Myocyte (in vitro differentiated cells): ENCODE measurements at places on chromosomes 7 and 10.

GRCh38 chr7:36227223-36227622 lies 74.2 kb downstream of the EEPD1 start:
- peak; percentile 83 for DNase-seq

GRCh38 chr10:48634198-48634983 lies 29.5 kb upstream of the ARHGAP22 start:
- DNase-seq = peak; percentile 93

GRCh38 chr7:29812185-29812876 lies 6.0 kb downstream of the WIPF3 start:
- DNase-seq = no peak

- DNase-seq = peak; percentile 33
Measured at GRCh38 chr10:100886091-100886490, 26.7 kb upstream of the SLF2 start.

GRCh38 chr7:45098983-45099839 lies 10.4 kb upstream of the NACAD start:
- peak; percentile 35 for DNase-seq

DNA sequence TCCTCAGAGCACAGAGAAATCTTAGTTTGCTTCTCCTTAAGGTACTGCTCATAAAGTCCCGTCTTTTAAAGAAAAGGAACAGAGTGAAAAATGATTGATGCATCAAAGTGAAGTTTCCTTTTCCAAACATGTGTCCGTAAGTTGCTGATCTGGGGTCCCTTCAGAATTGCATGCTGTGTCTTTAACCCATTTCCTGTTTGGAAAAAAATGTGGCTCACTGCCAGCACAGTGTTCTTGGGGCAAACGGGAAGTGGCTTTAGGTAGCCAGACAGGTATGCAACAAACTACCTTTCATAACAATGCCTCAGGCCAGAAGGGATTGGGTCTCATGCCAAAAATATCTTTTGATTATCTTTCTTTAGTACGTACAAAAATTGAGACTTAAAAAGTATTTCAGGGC lies 50.9 kb downstream of the TFAM start:
- DNase-seq = peak; percentile 33

- DNase-seq = no peak
Measured at GRCh38 chr7:54546081-54546985, 4.2 kb downstream of the VSTM2A start.

GRCh38 chr7:30914596-30914995 lies 2.9 kb downstream of the AQP1 start:
- DNase-seq = peak; percentile 59

GRCh38 chr7:102396710-102397019 lies 502 bp downstream of the PRKRIP1 start:
- no peak for DNase-seq

GRCh38 chr10:131553121-131553520 lies 241.6 kb upstream of the TCERG1L start:
- no peak for DNase-seq

DNA sequence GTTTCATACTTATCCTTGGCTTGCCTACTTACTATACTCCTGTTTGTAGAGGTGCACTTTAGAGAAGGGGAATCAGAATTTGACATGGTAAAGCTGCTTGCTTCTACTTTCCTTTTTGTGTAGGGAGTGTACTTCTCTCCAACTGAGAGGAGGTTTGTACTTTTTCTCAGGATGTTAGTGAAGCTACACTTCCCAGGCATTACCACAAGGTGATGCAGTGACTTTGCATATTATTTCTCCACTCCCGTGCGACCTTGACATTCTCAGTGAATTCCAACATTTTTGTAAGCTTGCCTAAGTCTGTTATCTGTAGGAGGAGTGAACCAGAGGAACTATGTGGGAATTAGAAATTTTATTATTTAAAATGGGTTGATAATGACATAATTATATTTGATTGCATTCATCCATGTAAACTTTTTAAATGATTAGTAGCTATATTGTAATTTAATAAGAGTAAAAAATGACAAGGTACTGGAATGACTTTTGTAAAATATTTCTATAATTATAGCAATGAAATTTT lies 5.2 kb downstream of the TAX1BP1 start:
- DNase-seq = peak; percentile 59

DNA sequence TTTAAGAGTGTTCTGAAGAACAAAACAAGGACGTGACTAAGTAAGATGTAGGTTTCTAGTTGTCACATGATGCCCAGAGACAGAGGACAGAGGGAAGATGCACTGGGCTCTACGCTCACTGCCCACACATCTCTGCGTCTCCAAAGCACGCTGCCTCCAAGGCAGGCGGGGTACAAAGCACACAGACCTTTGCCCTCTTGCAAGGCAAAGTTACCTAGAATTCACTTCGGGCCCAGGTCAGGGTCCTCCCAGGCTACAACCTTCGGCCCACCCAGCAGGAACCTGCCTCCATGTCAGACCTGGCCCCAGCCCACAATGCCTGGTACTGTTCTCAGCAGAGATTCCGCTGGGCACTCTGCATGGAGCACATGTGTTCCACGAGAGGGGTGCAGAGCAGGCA lies 26.5 kb downstream of the GRB10 start:
- DNase-seq = no peak

- no peak for DNase-seq
Measured at GRCh38 chr10:96584035-96584434, 2.8 kb downstream of the TM9SF3 start.

- peak; percentile 27 for DNase-seq
Measured at GRCh38 chr10:110717781-110718589, 73.8 kb downstream of the RBM20 start.

- no peak for DNase-seq
Measured at GRCh38 chr10:72954596-72955554, at the start of gene PLA2G12B. Gene PLA2G12B (minus strand): TSS chr10:72954806. CDS start chr10:72954685, 121 bp downstream.

GRCh38 chr10:11557967-11558366 lies 53.5 kb downstream of the USP6NL start:
- no peak for DNase-seq

DNA sequence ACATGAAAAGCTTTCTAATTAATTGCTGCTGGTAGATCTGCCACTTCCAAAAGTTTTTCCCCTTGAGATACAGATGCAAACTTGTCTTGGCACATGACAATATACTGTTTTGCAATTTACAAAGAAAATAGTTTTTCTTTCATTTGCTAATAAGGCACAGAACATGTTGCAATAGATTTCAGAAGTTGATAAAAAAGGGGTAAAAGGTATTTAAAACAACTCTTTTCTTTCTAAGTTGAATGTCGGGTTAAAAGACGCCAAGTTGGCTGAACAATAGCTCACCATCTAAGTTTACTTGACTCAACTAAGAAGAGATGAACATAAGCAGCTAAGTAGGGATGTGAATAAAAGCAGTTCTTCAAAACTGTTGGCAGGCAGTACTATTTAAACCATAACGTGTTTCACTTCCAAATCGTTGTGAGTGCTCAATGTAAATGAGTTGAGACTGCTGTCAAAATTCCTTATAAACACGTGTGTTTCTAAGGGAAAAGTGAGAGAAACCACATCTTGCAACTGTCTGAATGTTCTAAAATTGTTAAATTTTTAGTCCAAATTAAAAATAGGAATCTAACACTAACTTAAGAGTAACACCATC lies 14.5 kb upstream of the THSD7A start:
- DNase-seq = no peak

GRCh38 chr10:127337801-127338200 lies 141.4 kb upstream of the INSYN2A start:
- DNase-seq = no peak

- DNase-seq = no peak
Measured at GRCh38 chr7:151013733-151014497, 10.4 kb downstream of the ATG9B start.

GRCh38 chr7:5689118-5689517 lies 92.3 kb downstream of the RNF216 start:
- DNase-seq = peak; percentile 37

DNA sequence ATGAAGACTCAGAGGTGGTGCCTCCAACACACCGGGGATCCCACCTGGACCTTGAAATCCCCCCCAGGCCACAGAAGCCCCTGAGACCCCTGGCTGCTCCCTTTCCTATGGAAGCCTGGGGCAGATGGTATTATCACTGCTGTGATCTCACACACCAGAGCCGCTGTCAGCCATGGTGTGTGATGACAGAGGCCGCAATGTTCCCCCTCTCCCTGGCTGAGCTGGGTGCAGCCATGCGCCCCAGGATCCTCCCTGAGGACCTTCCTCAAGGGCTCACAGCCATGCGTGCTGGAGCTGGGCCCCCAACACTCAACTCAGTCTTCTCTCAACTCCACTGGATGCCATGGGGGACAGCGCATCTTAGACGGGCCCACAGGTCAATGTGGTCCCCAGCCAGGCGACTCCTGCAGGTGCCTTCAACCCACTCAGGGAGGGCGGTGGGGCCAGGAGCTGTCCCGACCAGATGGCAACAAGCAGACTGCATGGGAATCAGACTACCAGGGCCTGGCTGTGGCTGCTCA lies 44.9 kb downstream of the VIPR2 start:
- no peak for DNase-seq

- DNase-seq = no peak
Measured at GRCh38 chr10:2935647-2936386, 131.5 kb upstream of the PFKP start.

GRCh38 chr7:47379629-47380324 lies 202.1 kb downstream of the TNS3 start:
- peak; percentile 96 for DNase-seq

GRCh38 chr7:76428868-76429805 lies 4.4 kb downstream of the ZP3 start:
- peak; percentile 86 for DNase-seq

- DNase-seq = no peak
Measured at GRCh38 chr10:76080991-76081390, 649.6 kb downstream of the LRMDA start.

- peak; percentile 69 for DNase-seq
Measured at GRCh38 chr10:104300002-104300735, 31.2 kb downstream of the GSTO2 start.

GRCh38 chr7:9349625-9350024 lies 916.2 kb downstream of the NXPH1 start:
- DNase-seq = no peak

DNA sequence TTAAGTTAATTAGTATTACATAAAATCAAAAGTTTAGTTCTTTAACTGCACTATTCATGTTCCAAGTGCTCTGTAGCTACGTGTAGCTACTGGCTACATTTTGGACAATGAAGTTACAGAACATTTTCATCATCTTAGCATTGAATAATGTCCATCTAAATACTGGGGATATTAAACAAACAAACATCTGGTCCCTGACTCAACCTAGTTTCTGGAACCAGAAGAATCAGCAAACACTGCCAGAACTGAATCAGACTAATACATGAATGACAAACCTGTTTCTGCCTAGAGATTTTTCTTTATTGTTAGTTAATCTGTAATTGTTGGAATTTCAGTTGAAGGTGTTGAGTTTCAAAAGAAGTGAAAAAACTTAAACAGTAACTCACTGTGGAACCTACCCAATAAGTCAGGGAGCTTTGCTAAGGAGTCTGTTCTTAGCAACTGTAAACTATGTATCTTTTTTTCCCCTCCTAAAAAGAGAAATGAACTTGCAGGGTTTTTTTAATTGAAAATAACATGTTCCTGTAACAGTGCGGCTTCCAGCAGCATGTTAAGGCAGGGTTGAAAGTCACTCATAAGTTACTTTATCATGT lies 58.3 kb downstream of the CDK13 start:
- peak; percentile 33 for DNase-seq

DNA sequence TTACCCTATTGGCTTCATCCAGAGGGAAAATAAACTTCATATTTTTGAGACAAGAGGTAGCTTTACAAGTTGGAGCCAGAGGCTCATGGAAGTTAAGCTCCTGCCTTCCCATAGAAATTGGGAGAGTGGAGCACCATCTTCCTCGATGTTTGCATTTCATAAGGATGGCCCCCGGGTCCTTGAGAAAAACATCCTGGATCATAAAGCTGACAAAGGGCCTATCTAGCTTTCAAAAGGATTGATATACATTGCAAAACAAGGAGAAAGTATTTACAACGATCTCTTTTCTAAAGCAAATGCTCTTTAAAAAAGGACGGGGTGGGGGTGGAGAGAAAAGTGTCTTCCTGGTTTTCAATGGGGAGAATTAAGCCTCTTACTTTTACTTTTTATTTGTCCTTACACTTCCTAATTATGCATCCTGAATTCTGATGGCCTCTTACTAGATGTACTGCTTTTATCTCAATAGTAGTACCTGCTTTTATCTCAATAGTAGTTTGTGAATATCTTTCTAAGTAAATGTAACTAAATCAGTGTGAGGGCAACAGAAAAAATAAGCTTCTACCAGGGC lies 65.6 kb downstream of the PTPRZ1 start:
- DNase-seq = no peak

GRCh38 chr10:70357565-70357964 lies 24.9 kb downstream of the LRRC20 start:
- DNase-seq = no peak

DNA sequence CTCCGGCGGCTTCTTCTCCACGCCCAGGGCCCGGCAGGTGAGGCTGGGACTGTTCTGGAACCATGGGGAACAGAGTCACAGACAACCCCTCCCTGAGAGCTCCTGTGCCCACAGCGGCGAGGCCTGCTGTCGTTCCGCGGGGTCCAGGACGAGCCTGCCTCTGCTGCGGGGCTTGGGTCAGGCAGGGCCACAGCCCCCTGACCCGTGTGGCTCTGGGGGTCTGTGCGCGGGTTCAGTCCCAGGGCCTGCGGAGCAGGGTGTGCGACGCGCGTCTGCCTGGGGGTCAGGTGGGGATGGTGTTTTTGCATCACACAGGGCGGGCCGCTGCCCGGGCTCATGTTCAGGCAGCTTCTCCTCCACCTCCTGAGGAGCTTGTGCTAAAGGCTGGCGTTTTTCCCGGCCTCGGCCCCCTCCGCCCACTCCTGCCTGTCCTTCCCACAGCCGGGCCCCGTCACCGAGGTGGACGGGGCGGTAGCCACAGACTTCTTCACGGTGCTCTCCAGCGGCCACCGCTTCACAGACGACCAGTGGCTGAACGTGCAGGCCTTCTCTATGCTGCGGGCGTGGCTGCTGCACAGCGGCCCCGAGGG lies 8.4 kb downstream of the AP5Z1 start:
- DNase-seq = no peak

- DNase-seq = no peak
Measured at GRCh38 chr10:11086177-11086840, 68.6 kb downstream of the CELF2 start.

GRCh38 chr7:2637505-2638223 lies 5.9 kb downstream of the TTYH3 start:
- DNase-seq = no peak

DNA sequence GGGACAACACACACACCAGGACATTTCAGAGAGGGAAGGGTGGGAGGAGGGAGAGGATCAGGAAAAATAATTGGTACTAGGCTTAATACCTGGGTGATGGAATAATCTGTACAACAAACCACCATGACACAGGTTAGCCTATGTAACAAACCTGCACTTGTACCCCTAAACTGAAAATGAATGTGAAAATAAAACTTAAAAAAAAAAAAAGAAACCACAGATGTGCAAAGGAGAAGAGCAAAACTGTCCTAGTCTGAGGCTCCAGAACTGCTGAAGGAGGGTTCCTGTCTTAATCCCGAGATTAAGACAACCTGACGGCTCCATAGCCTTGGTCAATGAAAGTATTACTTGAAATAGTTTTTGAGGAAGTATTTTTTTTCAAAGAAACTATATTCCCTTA lies 423.0 kb downstream of the NEBL start:
- DNase-seq = no peak

DNA sequence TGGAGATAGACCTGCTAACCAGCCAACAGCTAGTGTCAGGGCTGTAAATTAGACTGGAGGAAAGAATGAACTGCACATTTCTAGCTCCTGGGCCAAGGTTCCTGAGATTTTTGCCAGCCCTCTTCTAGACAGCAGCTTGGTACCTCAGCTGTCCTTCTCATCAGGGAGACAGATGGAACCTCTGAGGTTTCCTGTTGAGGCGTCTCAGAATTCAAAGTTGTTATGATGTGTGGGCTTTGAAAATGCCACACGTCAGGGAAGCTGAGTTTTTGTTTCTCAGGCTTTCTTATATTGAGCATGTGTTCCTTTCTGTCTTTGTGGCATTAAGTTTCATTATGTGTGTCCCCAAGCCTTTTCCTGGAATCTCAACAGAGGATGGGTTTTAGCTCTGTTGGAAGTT lies 736.6 kb downstream of the AUTS2 start:
- peak; percentile 15 for DNase-seq
